Type B pancreatic cell (in vitro differentiated cells): ENCODE measurements at places on chromosomes 6 and 20. TPM values are rescaled to one million over a fixed set of nuclear protein-coding genes. Genes with fewer than 3 reads are reported as not detected.

- DNase-seq, result no peak
These were observed 19.0 kb downstream of the CTCFL start for GRCh38 chr20:57505979-57506378.

DNA sequence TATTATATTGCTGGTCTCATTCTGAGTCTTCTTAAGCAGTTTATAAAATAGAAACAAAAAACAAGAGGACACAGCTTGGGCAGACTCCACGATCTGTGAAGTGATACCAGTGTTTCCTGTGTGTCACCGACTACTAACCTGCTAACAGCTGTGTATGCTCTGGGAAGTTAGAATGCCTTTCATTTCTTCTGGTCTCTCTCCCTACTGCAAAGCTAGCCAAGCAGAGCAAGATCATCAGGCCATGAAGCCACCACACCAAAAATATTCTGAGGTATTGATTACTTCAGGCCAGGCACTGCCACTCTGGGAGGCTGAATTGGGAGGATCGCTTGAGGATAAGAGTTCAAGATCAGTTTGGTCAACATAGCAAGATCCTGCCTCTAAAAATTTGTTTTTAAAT, 46.9 kb upstream of the SMIM29 start:
- no peak for DNase-seq

DNA sequence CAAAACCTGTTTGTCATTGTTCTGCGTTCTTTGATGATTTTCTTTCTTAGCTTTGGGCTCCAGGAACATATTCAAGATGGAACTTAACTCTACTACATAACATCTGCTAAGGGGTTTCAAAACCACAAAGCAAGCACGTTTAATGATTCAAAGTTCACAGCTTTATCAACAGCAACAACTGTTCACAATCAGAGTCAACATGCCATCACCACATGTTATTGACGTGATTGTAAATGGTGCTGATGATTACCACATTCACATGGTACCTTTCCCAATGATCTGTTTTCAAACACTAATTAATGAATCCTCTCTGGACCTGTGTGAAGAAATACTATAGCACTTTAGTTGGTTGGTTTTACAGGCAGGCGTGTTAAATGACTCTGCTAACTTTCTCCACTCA, 180.6 kb upstream of the CEP162 start:
- DNase-seq, result no peak

DNA sequence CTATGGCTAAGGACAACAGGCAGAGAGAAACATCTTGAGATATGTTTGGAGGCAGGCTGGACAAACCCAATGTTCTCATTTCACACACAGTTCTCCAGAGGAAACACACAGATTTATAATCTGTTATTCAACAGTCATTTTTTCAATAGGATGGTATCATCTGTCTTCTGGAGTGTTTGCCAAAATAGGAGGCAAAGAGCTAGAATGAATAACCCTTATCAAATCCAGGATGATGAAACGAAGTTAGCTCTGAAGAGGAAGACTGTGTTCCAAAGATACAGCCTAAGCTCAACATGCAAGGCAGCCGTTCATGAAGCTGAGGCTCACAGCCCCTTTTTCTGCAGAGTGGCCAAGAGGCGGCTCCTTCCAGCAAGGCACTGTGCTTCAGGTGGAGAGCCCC, 70.8 kb downstream of the PPP1R3G start:
- DNase-seq, result no peak

DNA sequence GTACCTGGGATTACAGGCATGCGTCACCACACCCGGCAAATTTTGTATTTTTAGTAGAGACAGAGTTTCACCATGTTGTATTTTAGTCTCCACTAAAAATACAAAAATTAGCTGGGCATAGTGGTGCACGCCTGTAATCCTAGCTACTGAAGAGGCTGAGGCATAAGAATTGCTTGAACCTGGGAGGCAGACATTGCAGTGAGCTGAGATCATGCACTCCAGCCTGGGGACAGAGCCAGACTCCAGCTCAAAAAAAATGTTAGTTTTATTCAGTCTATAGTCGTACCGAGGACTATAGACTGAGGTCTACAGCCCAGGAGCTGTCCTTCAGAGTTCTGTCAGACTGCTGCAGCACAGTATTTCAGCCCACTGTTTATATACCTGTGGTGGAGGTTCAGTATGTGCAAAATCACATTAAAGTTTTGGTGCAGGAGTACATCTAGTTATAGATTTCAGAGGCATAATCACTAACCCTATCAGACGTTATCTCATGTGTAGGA, 3.6 kb upstream of the CASP8AP2 start:
- DNase-seq, result no peak

GTSF1L gene
- total RNA-seq, result not detected in 2 replicates
